Endothelial cell of umbilical vein (primary cell): ENCODE measurements at places on chromosomes 3 and 15. TPM values are rescaled to one million over a fixed set of nuclear protein-coding genes. Genes with fewer than 3 reads are reported as not detected.

Gene IGSF11
- total RNA-seq: not detected in 2 replicates

Gene CCR8
- total RNA-seq: not detected in 2 replicates

Gene THPO
- not detected in 2 replicates for total RNA-seq

DNA sequence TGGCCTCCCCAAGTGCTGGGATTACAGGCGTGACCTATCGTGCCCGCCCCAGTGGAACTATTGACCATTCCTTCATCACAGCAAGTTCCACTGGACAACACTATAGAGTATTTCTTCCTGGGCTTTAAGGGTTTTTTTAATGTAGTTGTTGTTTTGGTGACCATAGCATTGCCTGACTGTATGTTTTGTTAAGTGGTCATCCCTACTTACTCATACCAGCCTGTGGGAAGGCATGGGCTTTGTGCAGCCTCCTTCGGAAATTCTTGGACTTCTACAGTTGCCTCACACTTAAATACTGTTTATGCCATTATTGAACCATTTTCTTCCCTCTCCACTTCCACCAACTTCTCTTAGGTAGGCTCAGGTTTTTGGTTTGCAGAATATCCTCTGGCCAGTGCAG lies 19.9 kb upstream of the ALPK3 start:
- DNase-seq: no peak

- DNase-seq: no peak
These were observed 10.8 kb upstream of the SLC6A20 start for GRCh38 chr3:45807133-45807532.

DNA sequence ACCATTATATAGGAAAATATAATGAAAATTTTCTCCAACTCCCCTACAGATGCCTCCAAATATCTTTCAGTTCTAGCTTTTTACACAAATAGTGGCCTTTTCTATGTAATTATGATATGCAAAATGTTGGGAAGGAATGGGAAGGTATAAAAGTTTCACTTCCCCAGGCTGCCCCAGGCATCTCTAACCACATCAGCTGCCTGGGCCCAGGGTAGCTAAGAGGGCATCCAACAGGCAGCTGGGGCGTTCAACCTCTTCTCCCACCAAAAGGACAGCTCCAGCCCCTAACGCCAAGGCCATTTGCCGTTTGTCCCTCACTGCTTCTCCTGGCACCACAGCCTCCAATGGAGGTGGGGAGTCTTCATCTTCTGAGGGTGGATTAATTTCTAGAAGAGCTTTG lies 188.1 kb upstream of the TSC22D2 start:
- no peak for DNase-seq
